Articular chondrocyte of knee joint (primary cell): ENCODE measurements at places on chromosomes 2 and 18. TPM values are rescaled to one million over a fixed set of nuclear protein-coding genes. Genes with fewer than 3 reads are reported as not detected.

The BOK gene
- 24.3 and 27.2 TPM in 2 replicates for total RNA-seq

The ANTXR1 gene
- total RNA-seq: 393 and 403 TPM in 2 replicates

The TLX2 gene
- 0.11 and 0.13 TPM in 2 replicates for total RNA-seq

The CLHC1 gene
- total RNA-seq: 11.1 and 22.1 TPM in 2 replicates

The C2orf78 gene
- total RNA-seq: not detected in 2 replicates

The KIF1A gene
- total RNA-seq: under 0.01 TPM in 1 of 2 replicates, not detected in the other

The C2orf68 gene
- total RNA-seq: 19.9 and 25.1 TPM in 2 replicates

The NTSR2 gene
- total RNA-seq: not detected in 2 replicates

The TFCP2L1 gene
- under 0.01 and 0.13 TPM in 2 replicates for total RNA-seq

The TPO gene
- total RNA-seq: not detected in 2 replicates

The ITGA6 gene
- 10.2 and 18.9 TPM in 2 replicates for total RNA-seq

The SLC4A3 gene
- total RNA-seq: 3.6 and 3.8 TPM in 2 replicates
